ENCODE measurements at places on chromosomes 12 and 14. TPM values are rescaled to one million over a fixed set of nuclear protein-coding genes. Genes with fewer than 3 reads are reported as not detected.

The TSHR gene
- total RNA-seq: not detected

The FGF23 gene
- not detected for total RNA-seq

The PABPN1 gene
- total RNA-seq: 218 TPM

The KRT80 gene
- total RNA-seq: 23.7 TPM

The FAM181A gene
- not detected for total RNA-seq

The GPR65 gene
- total RNA-seq: 0.07 TPM

The UTP20 gene
- 21.5 TPM for total RNA-seq

The TOMM20L gene
- total RNA-seq: not detected

The DCN gene
- not detected for total RNA-seq

The CNTN1 gene
- total RNA-seq: 0.07 TPM

The RASSF3 gene
- total RNA-seq: 60.0 TPM

The GARIN6 gene
- not detected for total RNA-seq

The KRT74 gene
- not detected for total RNA-seq

The ABCC9 gene
- total RNA-seq: not detected

The ARF3 gene
- total RNA-seq: 172 TPM

The SLC38A2 gene
- 427 TPM for total RNA-seq

The COL2A1 gene
- not detected for total RNA-seq

The FGF6 gene
- not detected for total RNA-seq

The C12orf60 gene
- total RNA-seq: 1.1 TPM

The SRRM4 gene
- total RNA-seq: not detected

The GNG2 gene
- total RNA-seq: not detected

The AGAP2 gene
- 0.24 TPM for total RNA-seq

The EID3 gene
- 12.7 TPM for total RNA-seq

The OASL gene
- total RNA-seq: not detected

The PARPBP gene
- 19.6 TPM for total RNA-seq

The GLI1 gene
- 1.1 TPM for total RNA-seq

The MUCL1 gene
- not detected for total RNA-seq

The ST8SIA1 gene
- total RNA-seq: not detected

The AICDA gene
- not detected for total RNA-seq

The PIANP gene
- total RNA-seq: 0.14 TPM

The SIX6 gene
- not detected for total RNA-seq

The HNRNPA1 gene
- 1,470 TPM for total RNA-seq

The SENP1 gene
- total RNA-seq: 21.3 TPM

The AQP2 gene
- total RNA-seq: not detected

The OTX2 gene
- total RNA-seq: not detected

The DDN gene
- 0.22 TPM for total RNA-seq

The LRFN5 gene
- total RNA-seq: not detected

The INHBC gene
- total RNA-seq: not detected

The GUCY2C gene
- not detected for total RNA-seq

The TPI1 gene
- 643 TPM for total RNA-seq

The FIGNL2 gene
- total RNA-seq: 2.5 TPM

The ZNF891 gene
- total RNA-seq: 1.5 TPM

The FAM90A1 gene
- not detected for total RNA-seq

The FOXG1 gene
- not detected for total RNA-seq

The RPS26 gene
- 66.7 TPM for total RNA-seq

The PROX2 gene
- not detected for total RNA-seq

The MANSC4 gene
- total RNA-seq: 0.65 TPM

The CAPZA3 gene
- not detected for total RNA-seq

The NRL gene
- 0.71 TPM for total RNA-seq

The HHIPL1 gene
- total RNA-seq: 2.0 TPM

The CLEC2A gene
- total RNA-seq: not detected

The SAMD4A gene
- total RNA-seq: 88.8 TPM

Data from endothelial cell of umbilical vein (primary cell).